ENCODE measurements at places on chromosomes 3 and 15. TPM values are rescaled to one million over a fixed set of nuclear protein-coding genes. Genes with fewer than 3 reads are reported as not detected.

DNA sequence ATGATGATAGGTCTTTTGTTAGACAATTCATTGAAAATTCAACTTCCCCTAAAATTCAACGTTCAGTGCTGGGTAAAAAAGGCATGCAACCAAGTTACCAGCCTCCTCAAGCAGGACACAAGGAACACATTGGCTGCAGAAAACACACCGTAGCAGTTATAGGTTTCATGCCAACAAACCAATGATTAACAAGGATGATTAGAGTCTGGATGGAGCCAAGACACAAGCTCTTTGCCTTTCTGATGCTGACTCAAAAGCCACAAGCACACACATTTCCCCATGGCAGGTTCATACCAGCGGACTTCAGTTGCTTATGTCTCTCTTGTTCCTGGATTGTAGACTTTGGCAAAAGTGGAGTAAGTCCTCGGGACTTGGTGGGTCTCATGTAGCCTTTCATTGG lies 105.8 kb downstream of the DHX30 start:
- H3K4me1 ChIP-seq, result peaks cover 7% of the 10 kb centered on the region
- H3K27me3 ChIP-seq, result no peaks in the 10 kb centered on the region
- no peak overlapping the region for H3K4me3 ChIP-seq
- DNase-seq, result no peak
- peaks cover 10% of the 10 kb centered on the region for H3K36me3 ChIP-seq
- H3K27ac ChIP-seq, result no peak overlapping the region

Gene KLHL40
- not detected for total RNA-seq

DNA sequence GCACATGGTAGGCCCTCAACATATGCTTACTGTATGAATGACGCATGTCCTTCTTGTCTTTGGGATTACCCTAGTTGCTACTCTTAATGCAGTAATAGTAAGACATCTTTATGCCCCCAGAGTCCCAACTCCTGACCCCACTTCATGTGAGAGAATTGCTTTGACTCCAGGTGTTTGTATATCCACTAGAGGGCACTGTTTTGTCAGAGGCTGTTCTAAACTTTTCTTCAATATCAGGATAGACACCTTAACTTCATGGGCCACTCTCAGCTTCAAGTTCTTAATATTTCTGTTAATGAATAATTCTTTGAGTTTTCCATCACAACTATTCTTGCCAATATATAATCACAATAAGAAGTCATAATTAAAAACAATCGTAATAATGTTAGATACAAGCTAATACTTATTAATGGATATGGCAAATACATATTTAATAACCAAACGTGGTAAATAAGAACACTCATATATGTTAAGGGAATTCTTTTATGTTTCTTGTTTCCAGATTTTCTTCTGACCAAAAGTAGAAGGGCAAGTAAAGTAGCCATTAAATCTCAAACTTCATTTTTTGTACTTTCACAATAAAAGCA lies 337.2 kb upstream of the DNAJC19 start:
- no peak for DNase-seq
- no peaks in the 10 kb centered on the region for H3K27me3 ChIP-seq
- no peak overlapping the region for H3K27ac ChIP-seq
- no peaks in the 10 kb centered on the region for H3K4me1 ChIP-seq

Gene ALG1L2
- not detected for total RNA-seq

Gene HRG
- 6.9 TPM for total RNA-seq

DNA sequence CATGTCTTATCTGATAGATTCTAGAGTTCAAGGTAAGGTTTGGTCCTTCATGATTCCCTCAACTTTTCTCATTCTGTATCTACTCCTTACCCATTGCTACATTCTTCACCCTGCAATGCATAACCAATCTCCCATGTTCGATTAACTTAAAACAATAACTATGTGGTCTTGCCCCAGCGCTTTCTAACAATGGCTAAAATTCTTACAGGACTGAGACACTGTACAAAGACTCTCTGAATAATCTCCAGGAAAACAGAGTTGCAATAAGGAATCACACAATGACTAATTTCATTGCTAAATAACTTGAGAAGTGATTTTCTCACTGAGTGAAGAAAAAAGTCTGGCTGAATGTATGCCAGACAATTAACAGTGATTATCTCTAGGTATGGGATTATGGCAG lies 69.6 kb upstream of the FAM174B start:
- no peaks in the 10 kb centered on the region for H3K4me1 ChIP-seq
- no peak overlapping the region for H3K4me3 ChIP-seq
- no peaks in the 10 kb centered on the region for H3K27me3 ChIP-seq
- H3K36me3 ChIP-seq, result no peaks in the 10 kb centered on the region
- H3K27ac ChIP-seq, result no peak overlapping the region

DNA sequence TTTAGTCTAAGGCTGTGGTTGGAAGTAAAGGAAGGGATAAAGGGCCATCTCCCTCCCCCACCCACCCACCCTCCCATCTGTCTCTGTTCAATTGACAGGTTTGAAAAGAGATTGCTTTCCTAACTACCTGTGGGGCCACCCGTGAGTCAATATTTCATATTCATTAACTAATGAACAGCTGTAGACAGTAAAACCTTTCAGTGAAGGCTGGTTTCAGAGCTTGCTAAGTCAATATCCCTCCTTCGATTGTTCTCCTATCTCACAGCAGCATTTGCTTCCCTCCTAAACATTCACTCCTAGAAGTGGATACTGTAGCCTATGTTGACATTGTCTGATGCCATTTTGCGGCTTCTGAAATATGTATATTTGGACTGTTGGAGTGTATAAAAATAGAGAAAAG lies 85.9 kb upstream of the SYNPR start:
- H3K27ac ChIP-seq, result no peak overlapping the region
- no peaks in the 10 kb centered on the region for H3K27me3 ChIP-seq
- H3K4me1 ChIP-seq, result no peaks in the 10 kb centered on the region
- DNase-seq, result no peak
- H3K4me3 ChIP-seq, result no peak overlapping the region

Gene LHFPL4
- total RNA-seq, result not detected

DNA sequence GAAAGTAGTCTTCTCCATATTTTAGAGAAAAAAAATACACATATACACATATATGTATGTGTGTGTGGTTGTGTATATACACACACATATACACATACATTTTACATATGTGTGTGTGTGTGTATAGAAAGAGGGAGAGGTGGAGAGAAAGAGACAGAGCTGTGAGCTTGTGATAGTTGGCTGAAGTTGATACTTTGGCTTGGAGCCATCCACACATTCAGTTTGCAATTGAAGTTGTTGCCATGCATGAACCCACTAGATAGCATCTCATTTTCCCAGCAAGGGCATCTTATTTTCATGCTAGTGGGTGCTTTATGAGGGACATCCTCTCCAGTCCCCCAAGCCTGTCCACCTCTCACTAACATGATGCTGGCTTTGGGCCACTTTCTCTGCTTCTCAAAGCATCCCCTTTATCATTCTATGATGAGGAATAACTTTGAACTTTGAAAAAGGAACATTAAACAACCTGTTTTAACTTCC lies 228.6 kb downstream of the ZNF621 start:
- H3K27me3 ChIP-seq, result no peaks in the 10 kb centered on the region
- no peak for DNase-seq
- no peak overlapping the region for H3K4me3 ChIP-seq

GRCh38 chr15:45551676-45552075 lies 29.1 kb upstream of the SLC30A4 start:
- H3K4me3 ChIP-seq, result no peak overlapping the region
- no peak for DNase-seq
- H3K27me3 ChIP-seq, result no peaks in the 10 kb centered on the region
- H3K4me1 ChIP-seq, result no peaks in the 10 kb centered on the region

GRCh38 chr3:77799278-77799677 lies 759.4 kb downstream of the ROBO2 start:
- H3K36me3 ChIP-seq, result no peaks in the 10 kb centered on the region
- no peaks in the 10 kb centered on the region for H3K27me3 ChIP-seq
- DNase-seq, result no peak
- no peak overlapping the region for H3K27ac ChIP-seq

- H3K4me1 ChIP-seq, result no peaks in the 10 kb centered on the region
- DNase-seq, result no peak
- H3K27ac ChIP-seq, result no peak overlapping the region
- H3K27me3 ChIP-seq, result no peaks in the 10 kb centered on the region
- no peak overlapping the region for H3K4me3 ChIP-seq
Measured at GRCh38 chr3:50136714-50137405, 18.3 kb upstream of the SEMA3F start.

- DNase-seq, result no peak
- no peaks in the 10 kb centered on the region for H3K27me3 ChIP-seq
- no peaks in the 10 kb centered on the region for H3K4me1 ChIP-seq
- no peak overlapping the region for H3K27ac ChIP-seq
- no peak overlapping the region for H3K4me3 ChIP-seq
Measured at GRCh38 chr3:155809181-155809580, 3.1 kb upstream of the C3orf33 start.

DNA sequence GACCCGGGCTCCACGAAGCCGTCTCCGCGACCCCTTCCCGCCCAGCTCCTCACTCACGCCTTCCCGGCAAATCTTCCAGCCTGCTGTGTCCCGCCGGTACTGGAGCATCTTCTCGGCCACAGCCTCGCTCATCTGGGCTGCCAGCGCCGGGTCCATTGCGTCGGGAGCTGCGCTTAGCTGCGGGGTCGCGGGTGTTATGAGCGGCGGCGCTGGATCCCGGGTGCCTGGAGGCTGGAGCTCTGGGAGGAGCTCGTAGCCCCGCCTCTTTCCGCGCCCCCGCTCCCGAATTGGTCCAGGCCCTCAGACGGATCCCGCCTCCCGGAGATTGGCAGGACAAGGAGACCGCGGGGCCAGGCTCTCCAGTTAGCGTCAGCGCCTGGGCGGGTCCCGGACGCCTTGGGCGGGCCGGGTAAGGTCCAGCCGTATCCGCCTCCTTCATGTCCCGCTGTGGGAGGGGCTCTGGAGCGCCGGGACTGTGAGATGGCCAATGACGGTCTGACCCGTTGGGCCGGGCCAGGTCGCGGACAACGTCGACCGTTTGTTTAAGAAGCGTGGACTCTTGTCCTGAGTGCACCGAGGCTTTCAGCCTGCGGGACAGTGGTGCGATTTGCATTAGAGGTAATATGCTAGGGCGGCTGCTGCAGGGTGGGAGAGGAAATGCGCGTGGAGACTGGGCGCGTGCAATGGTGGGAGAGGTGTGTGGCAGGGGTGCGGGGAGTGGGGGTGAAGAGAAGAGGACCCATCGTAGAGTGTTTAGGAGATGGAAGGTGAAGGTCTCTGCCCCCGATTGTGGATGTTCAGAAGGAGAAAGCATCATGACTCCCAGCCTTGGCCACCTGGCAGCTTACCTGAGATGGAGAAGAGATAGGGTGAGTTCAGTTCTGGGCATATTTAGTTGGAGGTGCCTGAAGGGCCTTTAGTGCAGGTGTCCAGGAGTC lies at the start of gene STARD5:
Gene STARD5, minus strand, starts transcription at position 198 of the 938 bp plus-strand sequence. Its CDS starts 42 bp downstream, at position 156.
- peak within 1 kb of the TSS; percentile 68 for H3K4me3 ChIP-seq

Gene STRIT1
- not detected for total RNA-seq

GRCh38 chr3:140523600-140523999 lies 154.3 kb upstream of the TRIM42 start:
- no peak for DNase-seq
- no peak overlapping the region for H3K4me3 ChIP-seq
- H3K27ac ChIP-seq, result no peak overlapping the region
- no peaks in the 10 kb centered on the region for H3K4me1 ChIP-seq
- H3K27me3 ChIP-seq, result no peaks in the 10 kb centered on the region
- H3K36me3 ChIP-seq, result no peaks in the 10 kb centered on the region

DNA sequence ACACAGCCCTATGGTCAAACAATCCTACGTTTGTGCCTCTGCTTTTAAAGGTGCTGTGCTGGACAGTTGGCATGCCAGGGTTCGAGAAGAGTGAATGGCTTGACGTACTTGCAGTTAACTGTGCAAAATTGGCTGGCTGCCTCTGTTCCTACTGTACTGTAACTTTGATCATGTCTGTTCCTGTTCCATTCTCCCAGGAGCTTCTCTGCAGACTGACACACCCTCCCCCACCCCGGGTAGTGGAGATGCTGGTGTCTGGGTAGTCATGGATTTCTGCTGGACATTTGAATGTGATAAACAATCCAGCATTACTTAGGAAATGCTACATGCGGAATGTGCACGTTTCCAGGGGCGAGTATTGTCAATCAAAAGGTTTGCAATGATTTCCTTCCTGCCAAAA lies 6.5 kb upstream of the VILL start:
- no peaks in the 10 kb centered on the region for H3K4me1 ChIP-seq
- peaks cover 29% of the 10 kb centered on the region for H3K36me3 ChIP-seq
- DNase-seq, result no peak
- no peak overlapping the region for H3K4me3 ChIP-seq
- H3K27me3 ChIP-seq, result no peaks in the 10 kb centered on the region

DNA sequence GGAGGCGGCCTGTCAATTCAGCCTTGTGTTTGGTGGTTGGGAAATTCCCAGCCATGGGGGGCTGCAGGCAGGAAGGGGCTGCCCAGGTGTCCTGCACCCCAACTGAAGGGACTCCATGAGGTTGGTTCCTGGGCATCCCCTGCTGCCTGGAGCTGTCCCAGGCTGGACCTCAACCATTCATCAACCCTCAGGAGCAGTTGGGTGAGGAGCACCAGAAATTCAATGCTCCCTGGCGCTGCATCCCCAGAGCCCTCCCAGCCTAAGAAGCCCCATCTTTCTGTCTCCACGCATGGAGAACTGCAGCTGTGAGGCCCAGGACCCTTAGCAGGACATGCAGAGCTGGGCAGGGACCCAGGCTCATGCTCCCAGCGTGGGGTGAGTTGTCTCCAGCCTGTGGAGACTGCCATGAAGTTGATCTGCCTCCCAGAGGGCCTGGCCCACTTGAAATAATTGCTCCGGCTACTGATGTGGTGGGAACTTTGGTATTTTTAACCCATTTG lies 8.0 kb upstream of the SEMA3B start:
- no peak for DNase-seq
- H3K4me1 ChIP-seq, result peaks cover 40% of the 10 kb centered on the region
- H3K27ac ChIP-seq, result peak overlapping the region; percentile 99
- no peaks in the 10 kb centered on the region for H3K27me3 ChIP-seq
- H3K4me3 ChIP-seq, result peak overlapping the region; percentile 55
- peaks cover 30% of the 10 kb centered on the region for H3K36me3 ChIP-seq

Gene SLC24A1
- total RNA-seq, result 2.0 TPM

DNA sequence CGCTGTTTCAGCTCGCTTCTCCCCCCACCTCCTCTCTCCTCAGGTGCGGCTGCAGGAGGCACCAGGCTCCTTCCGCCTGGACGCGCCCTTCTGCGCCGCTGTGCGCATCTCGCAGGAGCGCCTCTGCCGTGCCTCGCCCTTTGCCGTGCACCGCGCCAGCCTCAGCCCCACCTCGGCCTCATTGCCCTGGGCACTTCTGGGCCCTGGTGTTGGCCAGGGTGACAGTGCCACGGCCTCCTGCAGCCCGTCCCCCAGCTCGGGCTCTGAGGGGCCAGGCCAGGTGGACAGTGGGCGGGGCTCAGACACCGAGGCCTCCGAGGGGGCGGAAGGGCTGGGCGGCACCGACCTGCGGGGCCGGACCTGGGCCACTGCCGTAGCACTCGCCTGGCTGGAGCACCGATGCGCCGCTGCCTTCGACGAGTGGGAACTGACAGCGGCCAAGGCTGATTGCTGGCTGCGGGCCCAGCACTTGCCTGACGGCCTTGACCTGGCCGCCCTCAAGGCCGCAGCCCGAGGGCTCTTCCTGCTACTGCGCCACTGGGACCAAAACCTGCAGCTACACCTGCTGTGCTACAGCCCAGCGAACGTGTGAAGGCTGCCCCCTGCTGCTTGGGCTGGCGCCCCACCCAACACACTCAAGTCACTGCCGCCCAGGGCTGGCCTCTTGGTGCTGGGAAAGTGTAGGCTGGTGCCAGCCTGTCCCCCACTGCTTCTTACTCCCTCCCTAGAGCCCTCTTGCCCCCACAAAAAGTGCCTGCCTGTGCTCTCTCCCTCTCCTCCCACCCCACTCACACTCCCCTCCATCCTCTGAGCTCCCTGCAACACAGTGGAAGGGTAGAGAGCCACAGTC lies 7.1 kb downstream of the ALG3 start:
- H3K27ac ChIP-seq, result no peak overlapping the region
- no peak for DNase-seq
- H3K36me3 ChIP-seq, result peaks cover 31% of the 10 kb centered on the region
- H3K4me3 ChIP-seq, result no peak overlapping the region
- no peaks in the 10 kb centered on the region for H3K4me1 ChIP-seq

All from ascending aorta (tissue), 2 donors.